Activated gamma-delta T cell (primary cell): ENCODE measurements at places on chromosomes 3 and 15.

GRCh38 chr15:69973102-69973714 is 124.5 kb downstream of the TLE3 start:
- no peak for DNase-seq

DNA sequence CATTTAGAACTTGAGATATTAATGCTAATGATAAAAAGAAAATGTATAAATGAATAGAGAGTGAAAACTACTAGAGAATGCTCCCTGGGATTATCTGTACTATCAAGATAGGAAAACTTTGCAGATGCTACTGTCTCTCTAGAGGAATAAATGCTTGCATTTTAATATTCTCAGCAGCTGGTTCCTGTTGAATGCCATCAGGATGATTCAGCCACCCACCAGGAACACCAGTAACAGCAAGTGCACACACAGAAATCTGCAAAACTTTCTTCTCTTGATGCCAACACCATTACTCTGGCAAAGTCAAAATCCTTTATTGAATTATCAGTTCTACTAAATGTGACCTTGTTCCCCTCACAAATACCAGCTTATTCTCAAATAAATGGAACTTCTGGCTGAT is 148.4 kb downstream of the TIGIT start:
- DNase-seq: no peak

DNA sequence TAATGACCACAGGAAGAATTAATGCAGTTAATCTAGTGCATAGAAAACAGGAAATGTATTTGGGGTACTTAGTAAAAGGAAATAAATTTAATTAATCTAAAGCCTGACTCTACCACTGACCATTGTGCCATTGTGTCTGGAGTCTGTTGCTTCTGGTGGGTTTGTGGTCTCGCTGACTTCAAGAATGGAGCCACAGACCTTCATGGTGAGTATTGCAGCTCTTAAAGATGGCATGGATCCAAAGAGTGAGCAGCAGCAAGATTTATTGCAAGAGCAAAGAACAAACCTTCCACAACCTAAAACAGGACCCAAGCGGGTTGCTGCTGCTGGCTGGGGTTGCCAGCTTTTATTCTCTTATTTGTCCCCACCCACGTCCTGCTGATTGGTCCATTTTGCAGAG is 711.5 kb upstream of the LMCD1 start:
- DNase-seq: no peak

GRCh38 chr3:117734496-117734895 is 1024.9 kb downstream of the TUSC7 start:
- DNase-seq: no peak

DNA sequence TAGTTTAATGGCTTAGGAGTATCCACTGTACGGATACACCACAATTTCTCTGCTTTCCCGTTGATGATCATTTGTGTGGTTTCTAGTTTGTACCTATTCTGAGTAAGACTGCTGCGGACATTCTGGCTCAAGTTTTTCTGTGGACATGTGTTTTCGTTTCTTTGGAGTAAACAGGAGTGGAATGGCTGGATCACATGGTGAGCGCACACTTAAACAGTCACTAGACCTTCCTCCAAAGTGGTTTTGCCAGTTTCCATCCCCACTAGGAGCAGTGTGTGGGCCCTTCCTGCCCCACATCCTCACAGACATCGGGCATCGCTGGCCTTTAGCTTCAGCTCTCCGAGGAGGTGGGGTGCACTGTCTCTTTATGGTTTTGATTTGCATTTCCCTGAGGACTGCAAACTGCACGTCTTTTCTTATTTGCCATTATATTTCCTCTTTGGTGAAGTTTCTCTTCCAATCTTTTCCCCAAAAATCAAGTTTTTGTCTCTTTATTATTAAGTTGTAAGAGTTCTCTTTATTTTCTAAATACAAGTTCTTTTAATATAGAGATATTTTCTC is 94.1 kb downstream of the VGLL4 start:
- DNase-seq: no peak

DNA sequence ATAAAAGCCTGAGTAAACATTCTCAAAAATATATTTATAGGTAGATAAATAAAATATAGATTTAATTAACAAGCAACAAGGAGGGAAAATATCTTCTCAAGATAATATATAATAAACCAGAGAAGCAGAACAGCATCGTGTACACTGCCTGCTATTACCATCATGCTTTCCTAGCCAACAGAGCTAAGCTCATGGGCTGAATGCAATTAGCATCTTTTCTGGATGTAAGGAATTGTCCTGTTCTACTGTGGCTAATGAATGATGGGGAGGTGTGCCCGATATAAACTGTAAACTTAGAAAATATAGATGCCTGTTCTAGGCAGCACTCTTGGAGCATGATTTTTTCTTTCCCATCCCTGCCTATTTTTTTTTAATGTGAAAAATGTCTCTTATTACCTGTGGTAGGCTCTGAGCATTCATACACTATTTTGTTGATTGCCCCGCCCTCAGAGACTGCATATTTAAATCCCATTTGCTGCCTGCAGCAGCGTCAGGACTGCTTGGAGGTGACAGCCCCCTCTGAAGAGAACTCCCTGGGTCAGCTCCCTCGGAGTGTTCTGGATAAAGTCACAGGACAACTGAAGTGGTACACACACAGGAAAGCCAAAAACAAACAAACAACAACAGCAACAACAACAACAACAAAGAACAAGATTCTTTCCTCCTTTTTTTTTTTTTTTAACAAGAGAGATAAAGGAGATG is 312.3 kb downstream of the SATB1 start:
- no peak for DNase-seq
